Activated T-cell treated with anti-CD3 and anti-CD28 coated beads, Interleukin-2, amount 50 U/mL, for 72 hours (primary cell): ENCODE measurements at places on chromosomes 6 and 20. TPM values are rescaled to one million over a fixed set of nuclear protein-coding genes. Genes with fewer than 3 reads are reported as not detected.
A peak's percentile ranks its signal among the peaks of the same experiment; 100 is the strongest.

C20orf144 gene
- total RNA-seq: 0.17 TPM

DNA sequence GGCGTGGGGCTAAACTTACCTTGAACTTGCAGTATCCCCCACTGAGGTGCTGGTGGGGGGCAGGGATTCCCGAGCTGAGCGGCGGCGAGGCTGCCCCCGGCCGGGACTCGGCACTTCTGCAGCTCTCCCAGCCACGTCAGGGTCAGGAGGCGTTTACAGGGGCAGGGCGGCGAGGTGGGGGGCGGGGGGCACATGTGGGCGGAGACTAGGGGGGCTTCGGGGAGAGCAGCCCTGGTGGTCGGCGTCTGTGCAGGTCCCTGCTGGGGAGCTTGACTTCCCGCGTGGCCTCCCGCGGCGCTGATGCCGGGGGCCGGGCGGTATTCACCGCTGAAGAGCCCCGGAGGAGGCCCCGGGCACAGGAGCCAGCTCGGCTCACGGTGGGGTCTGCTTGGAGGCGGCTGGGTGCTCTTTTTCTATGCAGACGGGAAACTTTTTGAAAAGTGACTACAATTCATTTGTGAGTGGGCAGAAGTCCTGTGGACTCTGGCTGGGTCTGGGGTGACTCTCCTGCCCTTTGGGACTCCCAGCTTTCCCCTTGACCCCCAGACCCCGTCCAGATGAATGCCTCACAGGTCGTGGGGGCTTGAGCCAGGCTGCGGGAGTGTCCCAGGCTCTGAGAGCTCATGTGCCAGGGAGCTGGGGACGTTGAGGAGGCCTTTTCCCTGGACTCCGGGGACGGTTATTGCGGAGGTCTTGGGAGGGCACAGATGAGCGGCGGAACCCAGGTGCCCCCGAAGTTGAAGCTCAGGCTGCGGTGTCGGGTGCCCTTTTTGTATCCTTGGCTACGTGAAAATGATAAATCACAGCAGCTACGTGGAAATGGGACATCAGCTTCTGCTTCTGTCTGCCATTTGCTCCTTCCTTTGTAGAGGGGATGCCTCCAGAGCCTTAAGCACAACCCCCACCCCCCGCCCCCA lies 75.9 kb upstream of the GATA5 start:
- DNase-seq: no peak
- no peaks in the 10 kb centered on the region for H3K36me3 ChIP-seq
- peaks cover 4% of the 10 kb centered on the region for H3K4me1 ChIP-seq
- no peak overlapping the region for H3K4me3 ChIP-seq
- H3K27ac ChIP-seq: no peak overlapping the region

ZSCAN31 gene
- total RNA-seq: 1.5 TPM

DNA sequence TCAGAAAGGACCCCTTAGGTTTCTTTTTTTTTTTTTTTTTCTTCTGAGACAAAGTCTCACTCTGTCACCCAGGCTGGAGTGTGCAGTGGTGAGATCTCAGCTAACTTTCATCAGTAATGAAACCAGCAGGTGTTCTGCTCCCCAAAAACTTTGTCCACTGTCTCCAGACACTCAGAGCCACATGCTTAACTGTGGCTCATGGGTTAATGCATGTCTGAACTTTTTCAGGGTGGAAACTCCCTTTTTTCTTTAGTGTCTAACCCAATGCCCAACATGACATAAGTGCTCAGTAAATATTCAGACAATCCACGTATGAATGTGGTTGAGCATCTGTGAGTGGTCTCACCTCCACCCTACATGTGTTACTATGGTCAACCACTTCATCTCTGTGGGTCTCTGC lies 45.4 kb downstream of the MYB start:
- H3K27ac ChIP-seq: no peak overlapping the region
- peaks cover 45% of the 10 kb centered on the region for H3K4me1 ChIP-seq
- DNase-seq: no peak
- H3K27me3 ChIP-seq: no peaks in the 10 kb centered on the region

DNA sequence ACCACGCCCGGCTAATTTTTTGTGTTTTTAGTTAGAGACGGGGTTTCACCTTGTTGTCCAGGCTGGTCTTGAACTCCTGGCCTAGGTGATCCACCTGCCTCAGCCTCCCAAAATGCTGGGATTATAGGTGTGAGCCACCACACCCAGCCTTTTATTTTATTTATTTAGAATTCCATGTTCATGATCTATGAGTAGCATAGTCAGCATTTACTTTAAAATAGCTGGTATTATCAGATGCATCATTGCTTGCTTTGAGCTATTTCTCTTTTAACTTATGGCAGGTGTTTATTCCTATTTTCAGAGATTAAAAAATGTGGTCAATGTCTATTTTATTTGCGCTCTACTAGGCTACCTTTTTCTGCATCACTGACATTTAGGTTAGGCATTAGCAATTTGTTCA lies 152.0 kb downstream of the UTRN start:
- H3K27me3 ChIP-seq: no peaks in the 10 kb centered on the region
- no peak for DNase-seq
- H3K27ac ChIP-seq: no peak overlapping the region
- H3K4me3 ChIP-seq: no peak overlapping the region
- H3K4me1 ChIP-seq: peaks cover 9% of the 10 kb centered on the region

DNA sequence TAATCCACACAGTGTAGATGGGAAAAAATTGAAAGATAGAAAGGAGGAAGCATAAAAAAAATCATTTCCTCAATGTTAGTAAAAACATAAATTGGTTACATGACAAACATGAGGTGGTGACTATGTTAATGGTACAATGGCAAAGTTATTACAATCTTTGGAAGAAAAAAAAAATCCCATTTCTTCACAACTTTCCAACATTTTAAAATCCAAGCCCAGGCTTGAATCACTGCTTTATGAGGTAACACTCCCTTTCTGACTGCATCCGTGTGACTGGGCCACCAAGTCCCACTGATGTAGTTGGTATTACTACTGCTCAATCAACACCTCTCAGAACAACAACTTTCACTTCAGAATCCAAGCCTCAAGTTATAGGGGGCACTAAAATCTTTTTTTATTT lies 160.4 kb downstream of the BTBD9 start:
- no peak for DNase-seq
- H3K4me1 ChIP-seq: no peaks in the 10 kb centered on the region
- H3K27me3 ChIP-seq: no peaks in the 10 kb centered on the region

- H3K27ac ChIP-seq: peak overlapping the region; percentile 31
- peaks cover 3% of the 10 kb centered on the region for H3K36me3 ChIP-seq
- no peak for DNase-seq
- H3K27me3 ChIP-seq: no peaks in the 10 kb centered on the region
- H3K4me1 ChIP-seq: peaks cover 12% of the 10 kb centered on the region
- H3K4me3 ChIP-seq: no peak overlapping the region
Observed at GRCh38 chr6:139355172-139355571, 19.3 kb downstream of the CITED2 start.

GRCh38 chr6:18536591-18537055 lies 149.5 kb downstream of the RNF144B start:
- peaks cover 74% of the 10 kb centered on the region for H3K27me3 ChIP-seq
- no peak overlapping the region for H3K27ac ChIP-seq
- no peaks in the 10 kb centered on the region for H3K36me3 ChIP-seq
- H3K4me3 ChIP-seq: no peak overlapping the region
- no peak for DNase-seq

DDX43 gene
- 0.77 TPM for total RNA-seq

- H3K27ac ChIP-seq: peak overlapping the region; percentile 64
- peaks cover 54% of the 10 kb centered on the region for H3K4me1 ChIP-seq
- H3K4me3 ChIP-seq: no peak overlapping the region
- no peak for DNase-seq
- peaks cover 4% of the 10 kb centered on the region for H3K36me3 ChIP-seq
Observed at GRCh38 chr6:20202699-20203302, 9.5 kb downstream of the MBOAT1 start.

PDE7B gene
- total RNA-seq: 4.2 TPM

- no peaks in the 10 kb centered on the region for H3K36me3 ChIP-seq
- no peak overlapping the region for H3K4me3 ChIP-seq
- no peak overlapping the region for H3K27ac ChIP-seq
- no peak for DNase-seq
- H3K4me1 ChIP-seq: no peaks in the 10 kb centered on the region
- H3K27me3 ChIP-seq: no peaks in the 10 kb centered on the region
Observed at GRCh38 chr6:94401311-94401710, 982.0 kb upstream of the EPHA7 start.

DNA sequence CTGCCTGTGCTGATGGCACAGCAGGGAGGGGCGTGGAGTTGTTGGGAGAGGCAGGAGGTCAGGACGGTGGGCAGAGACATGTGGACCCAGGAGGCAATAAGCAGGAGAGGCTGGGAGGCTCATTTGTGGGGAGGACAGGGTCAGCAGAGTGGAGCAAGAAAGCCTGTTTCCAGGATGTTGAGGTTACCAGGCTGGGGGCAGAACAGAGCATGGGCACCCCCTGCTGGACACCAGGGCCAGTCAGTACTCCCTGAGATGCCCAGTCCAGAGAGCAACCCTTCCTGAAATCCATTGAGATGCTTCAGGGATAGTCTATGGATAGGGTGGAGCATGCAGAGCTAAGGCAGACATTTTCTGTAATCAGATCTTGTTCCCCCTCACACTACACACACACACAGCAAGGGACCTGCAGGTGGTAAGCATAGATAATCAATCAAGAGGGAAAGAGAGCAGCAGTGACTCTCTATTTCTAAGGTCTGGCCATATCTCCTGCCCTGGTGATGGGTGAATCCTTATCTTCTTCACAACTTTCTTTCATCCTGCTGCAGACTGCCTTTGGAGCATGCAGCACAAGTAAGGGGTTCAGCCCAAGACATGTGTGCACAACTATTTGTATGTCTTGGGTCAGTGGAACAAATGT lies 41.7 kb downstream of the MOCS1 start:
- H3K36me3 ChIP-seq: no peaks in the 10 kb centered on the region
- no peak overlapping the region for H3K4me3 ChIP-seq

DNA sequence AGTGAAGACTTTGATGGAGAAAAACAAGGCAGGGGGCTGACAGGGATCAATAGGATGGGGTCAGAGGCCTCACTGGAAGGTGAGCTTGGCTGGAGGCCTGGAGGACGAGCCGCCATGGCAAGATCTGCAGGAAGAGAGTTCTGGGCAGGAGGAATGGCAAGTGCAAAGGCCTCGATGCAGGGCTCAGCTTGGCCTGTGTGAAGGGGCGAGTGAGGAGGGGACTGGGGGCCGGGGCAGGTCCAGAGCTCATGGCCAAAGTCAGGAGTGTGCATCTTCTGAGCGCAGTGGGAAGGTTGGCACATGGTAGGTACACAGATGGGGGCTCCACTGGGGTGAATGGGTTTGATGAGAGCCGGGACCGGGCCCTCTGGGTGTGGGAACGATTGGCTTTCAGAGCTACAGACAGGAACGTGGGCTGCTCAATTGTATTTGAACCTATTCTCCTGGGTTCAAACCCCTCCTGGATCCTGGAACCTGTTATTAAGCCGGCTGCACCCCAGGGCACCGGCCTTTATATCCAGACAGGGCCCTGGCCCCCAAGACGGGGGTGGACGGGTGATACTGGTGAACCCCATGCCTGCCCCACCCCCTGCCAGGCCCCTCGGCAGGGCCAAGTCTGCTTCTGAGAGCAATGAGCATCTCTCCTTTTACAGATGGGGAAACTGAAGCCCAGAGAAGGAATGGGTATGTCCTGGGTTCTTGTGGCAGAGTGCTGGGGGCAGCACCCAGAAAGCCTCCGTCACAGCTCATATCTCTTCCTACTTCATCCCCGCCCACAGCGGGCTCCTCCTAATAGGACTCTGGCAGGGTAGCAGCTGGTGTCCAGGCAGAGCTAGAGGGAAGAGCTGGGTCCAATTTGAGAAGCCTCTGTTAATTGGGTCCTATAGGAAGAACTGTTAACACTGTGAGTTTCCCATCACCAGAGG lies 106.1 kb downstream of the CEBPB start:
- peaks cover 17% of the 10 kb centered on the region for H3K4me1 ChIP-seq
- no peaks in the 10 kb centered on the region for H3K36me3 ChIP-seq
- no peak for DNase-seq

DNA sequence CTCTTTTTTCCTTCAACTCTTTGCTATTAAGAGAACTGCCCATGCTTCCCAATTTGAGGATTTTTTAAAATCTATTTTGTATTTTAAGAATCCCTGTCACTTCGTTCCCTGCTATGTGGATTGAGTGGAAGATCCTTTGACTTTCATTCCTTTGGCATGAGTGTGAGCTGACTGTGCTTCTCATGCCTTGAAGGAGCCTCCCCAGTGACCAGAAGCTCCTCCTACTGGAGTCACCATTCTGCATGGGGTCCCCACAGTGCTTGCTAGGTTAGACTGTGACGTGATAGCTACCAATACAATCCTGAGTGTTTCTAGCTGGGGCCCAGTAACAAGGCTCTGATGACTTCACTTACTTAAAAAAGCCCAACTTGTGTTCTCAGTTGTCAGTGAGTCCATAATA lies 104.4 kb upstream of the LAMP5 start:
- H3K36me3 ChIP-seq: no peaks in the 10 kb centered on the region
- no peak overlapping the region for H3K27ac ChIP-seq
- H3K4me3 ChIP-seq: no peak overlapping the region
- no peak for DNase-seq
- H3K4me1 ChIP-seq: no peaks in the 10 kb centered on the region

- no peaks in the 10 kb centered on the region for H3K27me3 ChIP-seq
- no peak for DNase-seq
- H3K4me1 ChIP-seq: peaks cover 16% of the 10 kb centered on the region
- peaks cover 3% of the 10 kb centered on the region for H3K36me3 ChIP-seq
- no peak overlapping the region for H3K4me3 ChIP-seq
- no peak overlapping the region for H3K27ac ChIP-seq
Observed at GRCh38 chr20:45340236-45340847, 7.9 kb downstream of the SDC4 start.

ANKRD66 gene
- not detected for total RNA-seq

GRCh38 chr6:10460096-10460495 lies 45.2 kb upstream of the TFAP2A start:
- peaks cover 31% of the 10 kb centered on the region for H3K27me3 ChIP-seq
- no peak overlapping the region for H3K4me3 ChIP-seq
- H3K27ac ChIP-seq: no peak overlapping the region

DNA sequence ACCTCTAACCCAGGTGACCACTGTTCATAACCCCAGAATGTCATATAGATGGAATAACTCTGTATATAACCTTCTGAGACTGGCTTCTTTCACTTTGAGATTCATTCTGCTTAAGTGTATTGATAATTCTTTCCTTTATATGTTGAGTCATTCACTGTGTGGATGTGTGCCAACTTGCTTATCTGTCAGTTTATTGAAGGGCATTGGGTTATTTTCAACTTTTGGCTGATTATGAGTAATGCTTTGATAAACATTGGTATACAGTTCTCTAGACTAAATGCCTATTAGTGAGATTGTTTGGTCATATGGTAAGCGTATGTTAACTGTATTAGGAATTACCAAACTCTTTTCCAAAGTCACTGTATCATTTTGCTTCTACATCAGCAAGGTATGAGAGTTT lies 453.4 kb upstream of the SPTLC3 start:
- no peaks in the 10 kb centered on the region for H3K36me3 ChIP-seq
- no peak overlapping the region for H3K4me3 ChIP-seq
- no peak for DNase-seq
- no peaks in the 10 kb centered on the region for H3K27me3 ChIP-seq

FRK gene
- total RNA-seq: 0.05 TPM

- no peaks in the 10 kb centered on the region for H3K36me3 ChIP-seq
- no peaks in the 10 kb centered on the region for H3K4me1 ChIP-seq
- no peak overlapping the region for H3K27ac ChIP-seq
- no peak overlapping the region for H3K4me3 ChIP-seq
- peaks cover 7% of the 10 kb centered on the region for H3K27me3 ChIP-seq
Observed at GRCh38 chr20:54197621-54198604, 10.0 kb upstream of the PFDN4 start.
